ENCODE measurements at places on chromosomes 5 and 9.

DNA sequence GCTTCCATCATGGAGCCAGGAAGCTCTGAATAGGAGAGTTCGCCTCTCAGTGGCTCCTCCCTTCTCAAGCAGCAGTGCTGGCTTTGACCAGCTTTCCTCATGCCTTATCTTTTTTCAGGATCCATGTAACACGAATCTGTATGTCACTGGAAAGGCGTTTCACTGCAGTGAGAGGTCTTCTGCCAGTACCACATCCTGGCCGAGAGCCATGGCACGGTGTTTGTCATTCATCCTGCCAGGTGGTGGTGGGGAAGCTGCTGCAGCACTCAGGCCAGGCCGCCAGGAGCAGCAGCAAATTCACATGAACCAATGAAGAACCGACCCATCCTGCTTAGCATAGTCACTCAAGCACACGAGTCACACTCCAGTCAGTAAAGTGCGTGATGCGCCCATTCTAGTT lies 179.0 kb downstream of the FANCC start:
- no peak for DNase-seq

- DNase-seq = no peak
Observed at GRCh38 chr5:91110686-91111085, 272.4 kb downstream of the ARRDC3 start.

DNA sequence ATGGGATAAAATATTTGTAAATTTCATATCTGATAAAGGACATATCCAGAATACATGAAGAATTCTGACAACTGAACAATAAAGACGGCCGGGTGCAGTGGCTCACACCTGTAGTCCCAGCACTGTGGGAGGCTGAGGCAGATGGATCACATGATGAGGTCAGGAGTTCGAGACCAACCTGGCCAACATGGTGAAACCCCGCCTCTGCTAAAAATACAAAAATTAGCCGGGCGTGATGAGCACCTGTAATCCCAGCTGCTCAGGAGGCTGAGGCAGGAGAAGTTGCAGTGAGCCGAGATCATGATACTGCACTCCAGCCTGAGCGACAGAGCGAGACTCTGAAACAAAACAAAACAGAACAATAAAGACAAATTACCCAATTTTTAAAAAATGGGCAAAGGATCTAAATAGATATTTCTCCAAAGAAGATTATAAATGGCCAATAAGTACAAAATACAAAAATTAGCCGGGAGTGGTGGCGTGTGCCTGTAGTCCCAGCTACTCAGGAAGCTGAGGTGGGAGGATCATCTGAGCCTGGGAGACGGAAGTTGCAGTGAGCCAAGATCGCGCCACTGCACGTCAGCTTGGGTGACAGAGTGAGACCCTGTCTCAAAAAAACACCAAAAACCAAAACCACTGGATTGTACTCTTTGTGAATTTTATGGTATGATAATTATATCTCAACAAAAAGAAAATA lies 9.6 kb upstream of the NSD1 start:
- no peak for DNase-seq

GRCh38 chr9:79616013-79616412 lies 44.2 kb downstream of the TLE4 start:
- DNase-seq = no peak

DNA sequence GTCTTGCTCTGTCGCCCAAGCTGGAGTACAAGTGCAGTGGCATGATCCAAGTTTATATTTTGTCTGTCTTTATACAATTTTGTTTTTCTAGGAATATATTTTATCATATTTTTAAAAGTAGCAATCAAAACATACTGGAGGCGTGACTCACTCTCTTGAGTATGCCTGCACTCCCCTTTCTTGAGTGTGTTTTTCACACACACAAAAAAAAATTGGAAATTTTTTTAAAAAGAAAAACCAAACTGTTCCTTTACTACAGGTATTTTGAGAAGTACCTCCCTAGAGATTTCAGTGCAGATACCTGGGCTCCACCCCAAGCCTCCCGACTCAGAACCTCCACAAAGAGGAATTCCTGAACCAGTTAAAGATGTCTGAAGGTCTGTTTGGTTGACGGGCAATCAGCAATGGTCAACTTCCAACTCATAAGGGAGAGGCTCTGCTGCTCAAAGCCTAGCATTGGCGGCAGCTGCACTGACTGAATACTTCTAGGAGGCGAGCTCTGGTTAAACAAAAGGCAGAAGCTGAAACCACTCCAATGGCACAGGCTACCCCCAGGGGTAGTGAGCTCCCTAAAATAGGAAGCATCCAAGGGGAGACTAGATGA lies 27.4 kb downstream of the PDE6A start:
- DNase-seq = no peak

DNA sequence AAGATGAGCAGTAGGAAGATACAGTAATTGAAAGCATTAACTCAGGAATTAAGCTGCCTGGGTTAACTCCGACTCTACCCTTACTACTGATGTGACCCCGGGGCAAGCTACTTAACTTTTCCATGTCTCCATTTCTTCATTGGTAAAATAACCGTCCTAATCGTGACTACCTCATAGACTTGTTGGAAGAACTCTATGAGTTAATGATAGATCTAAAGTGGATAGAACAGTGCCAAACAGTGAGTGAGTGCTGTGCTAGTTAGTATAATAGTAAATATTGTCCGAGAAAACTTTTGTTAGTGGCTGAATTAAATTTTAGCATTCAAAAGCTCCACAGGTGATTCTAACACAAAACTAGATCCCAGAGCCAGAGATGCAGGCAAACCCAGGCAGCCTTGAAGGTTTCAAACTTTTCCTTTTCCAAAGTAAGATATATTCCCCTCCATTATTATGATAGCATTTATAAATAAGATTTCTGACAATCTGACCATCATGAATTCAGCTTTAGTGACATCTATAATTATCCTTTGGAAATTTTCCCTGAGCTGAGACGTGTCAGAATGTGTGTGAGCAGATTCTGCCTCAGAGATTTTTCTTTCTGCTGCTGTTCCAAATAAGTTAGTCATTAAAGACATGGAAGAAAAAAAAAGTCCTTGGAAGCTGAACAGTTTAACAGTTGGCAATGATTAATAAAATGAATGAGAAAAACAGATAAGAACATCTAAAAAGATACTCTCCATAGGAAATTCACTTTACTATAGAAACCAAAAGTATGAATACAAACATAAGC lies 369.5 kb downstream of the PRELID2 start:
- no peak for DNase-seq

GRCh38 chr5:116453988-116454411 lies 120.6 kb downstream of the SEMA6A start:
- DNase-seq = no peak

Data from stimulated activated CD4-positive, alpha-beta T cell treated with anti-CD3 and anti-CD28 coated beads, Interleukin-4, amount 100 ng/mL, for 4 hours (primary cell).